ENCODE measurements at places on chromosomes 2 and 18.

- ATAC-seq = no peak
Measured at GRCh38 chr2:207775473-207775872, 5.8 kb upstream of the FZD5 start.

DNA sequence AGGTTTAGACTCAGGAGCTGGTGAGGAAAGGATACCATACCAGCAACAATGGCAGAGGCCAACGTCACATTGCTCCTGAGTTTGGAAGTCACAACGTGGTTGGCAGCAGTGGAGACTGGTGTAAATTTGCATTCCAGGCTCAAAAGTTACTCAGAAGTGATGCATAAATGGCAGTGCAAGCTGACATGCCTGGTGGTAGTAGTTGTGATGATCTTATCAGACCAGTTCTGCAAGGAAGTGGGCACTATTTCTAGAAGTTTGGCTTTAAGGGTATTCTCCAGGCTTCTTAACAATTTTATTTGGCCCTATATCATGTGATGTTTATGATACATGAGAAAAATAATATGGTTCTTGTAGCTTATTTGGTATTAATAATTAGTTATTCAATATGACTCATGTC is 37.8 kb downstream of the CXCR4 start:
- ATAC-seq = no peak

DNA sequence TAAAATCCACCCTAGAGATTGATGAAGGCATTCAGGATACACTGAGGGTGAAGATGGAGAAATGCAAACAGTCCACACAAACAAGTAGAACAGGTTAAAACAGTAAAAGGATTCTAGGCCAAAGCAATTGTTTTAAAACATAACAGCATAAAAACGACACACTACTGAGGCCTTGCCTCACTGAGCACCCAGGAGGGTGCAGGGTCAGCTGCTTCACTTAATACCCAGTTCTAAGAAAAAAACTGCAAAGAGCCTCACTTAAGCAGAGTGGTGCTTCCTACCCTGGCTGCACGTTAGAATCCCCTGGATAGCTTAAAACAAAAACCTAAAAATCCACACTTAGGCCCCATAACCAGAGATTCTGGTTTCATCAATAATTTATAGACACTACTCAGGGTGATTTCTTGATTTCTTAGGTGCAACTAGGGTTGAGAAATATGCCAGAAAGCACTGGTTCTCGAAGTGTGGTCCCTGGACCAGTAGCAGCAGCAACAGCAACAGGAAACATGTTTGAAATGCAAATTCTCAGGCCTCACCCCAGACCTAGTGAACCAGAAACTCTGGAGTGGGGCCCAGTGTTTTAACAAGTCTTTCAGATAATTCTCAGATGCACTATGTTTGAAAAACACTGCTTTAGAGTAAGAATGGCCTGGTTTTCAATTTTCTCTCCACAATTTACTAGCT is 279.1 kb downstream of the ZEB2 start:
- no peak for ATAC-seq

GRCh38 chr2:70926042-70926441 is 9.7 kb upstream of the ATP6V1B1 start:
- ATAC-seq = no peak
